ENCODE measurements at places on chromosomes 11 and 22. TPM values are rescaled to one million over a fixed set of nuclear protein-coding genes. Genes with fewer than 3 reads are reported as not detected.

DNA sequence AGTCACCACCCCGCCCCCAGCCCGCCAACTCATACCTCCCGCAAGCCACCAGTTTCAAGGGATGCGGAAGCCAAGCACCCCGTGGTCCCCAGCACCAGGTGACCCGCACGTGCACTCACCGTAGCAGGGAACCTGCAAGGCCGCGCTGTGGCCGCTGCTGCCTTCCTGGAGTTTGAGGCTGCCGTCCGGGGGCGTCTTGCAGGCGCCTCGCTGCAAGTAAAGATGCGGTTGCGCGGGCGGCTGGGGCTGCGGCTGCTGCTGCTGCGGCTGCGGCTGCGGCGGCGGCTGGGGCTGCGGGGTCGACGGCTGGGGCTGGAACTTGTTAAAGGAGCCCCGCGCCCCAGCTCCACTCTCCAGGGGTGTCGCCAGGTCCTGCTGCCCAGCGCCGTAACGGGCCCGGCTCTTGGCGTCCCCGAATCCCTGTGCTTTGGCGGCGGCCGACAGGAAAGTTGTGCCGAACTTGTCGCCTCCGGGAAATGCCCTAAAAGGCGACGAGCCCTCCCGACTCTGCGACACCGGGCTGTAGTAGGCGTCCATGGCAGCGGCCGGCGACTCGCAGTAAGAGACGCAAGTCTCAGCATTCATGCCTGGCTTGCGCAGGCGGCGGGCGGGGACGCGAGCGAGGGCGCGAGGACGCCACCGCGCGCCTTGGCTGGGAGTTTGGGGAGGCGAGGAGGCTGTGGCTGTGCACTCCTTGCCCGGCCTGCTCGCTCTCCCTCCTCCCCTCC is at the start of gene ALX4:
TSS of gene ALX4 (minus strand) at position 662 of the 728 bp plus-strand sequence. CDS start at position 585, 77 bp downstream.
- DNase-seq, result no peak

The TSPO gene
- 66.9 TPM for total RNA-seq

DNA sequence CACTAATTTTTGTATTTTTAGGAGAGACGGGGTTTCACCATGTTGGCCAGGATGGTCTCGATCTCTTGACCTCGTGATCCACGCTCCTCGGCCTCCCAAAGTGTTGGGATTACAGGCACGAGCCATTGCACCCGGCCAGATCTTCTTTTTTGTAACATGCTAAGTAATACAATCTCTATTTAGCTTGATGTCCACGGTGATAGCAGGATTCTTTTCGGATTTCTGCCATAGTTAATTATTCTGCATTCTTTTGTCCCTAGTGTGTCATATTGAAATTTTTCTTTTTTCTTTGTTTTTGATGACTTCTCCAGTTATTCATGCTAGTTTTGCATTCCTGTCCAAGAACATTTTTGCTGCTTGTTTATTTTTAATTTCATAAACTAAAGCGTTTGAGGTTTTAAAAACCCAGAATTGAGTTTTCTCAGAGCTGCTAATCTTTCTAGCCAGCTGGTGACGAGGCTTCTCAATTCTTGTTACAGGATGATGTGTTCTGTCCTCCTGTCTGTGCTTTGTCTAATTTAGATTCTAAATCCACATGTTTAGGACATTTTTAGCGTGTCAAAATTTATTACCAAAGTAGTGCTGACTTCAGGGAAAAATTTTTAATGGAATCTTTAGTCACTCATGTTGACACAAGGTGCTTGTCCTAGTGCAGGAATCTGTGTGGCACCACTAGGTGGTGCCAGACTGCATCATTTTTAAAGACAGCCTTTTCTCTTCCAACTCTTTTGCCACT is 21.8 kb downstream of the NF2 start:
- peak; percentile 48 for DNase-seq

The DDX25 gene
- total RNA-seq, result not detected

DNA sequence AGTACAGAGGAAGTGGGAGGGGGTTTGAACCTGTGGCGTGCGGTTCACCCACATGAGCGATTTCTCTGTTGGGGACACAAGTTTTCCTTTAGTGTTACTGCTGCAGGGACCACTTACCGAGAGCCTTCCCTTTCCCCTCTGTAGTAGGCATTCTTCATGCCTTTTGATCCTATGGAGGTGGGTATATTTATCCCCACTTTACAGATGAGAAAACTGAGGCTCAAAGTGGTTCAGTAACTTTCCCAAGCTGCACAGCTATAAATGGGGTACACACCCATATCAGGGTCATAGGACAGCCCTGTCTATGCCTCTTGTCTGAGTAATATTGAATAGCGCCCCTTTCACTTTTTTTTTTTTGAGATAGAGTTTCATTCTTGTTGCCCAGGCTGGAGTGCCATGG is 3.3 kb upstream of the PHF21B start:
- DNase-seq, result no peak

The CXCR5 gene
- 21.5 TPM for total RNA-seq

DNA sequence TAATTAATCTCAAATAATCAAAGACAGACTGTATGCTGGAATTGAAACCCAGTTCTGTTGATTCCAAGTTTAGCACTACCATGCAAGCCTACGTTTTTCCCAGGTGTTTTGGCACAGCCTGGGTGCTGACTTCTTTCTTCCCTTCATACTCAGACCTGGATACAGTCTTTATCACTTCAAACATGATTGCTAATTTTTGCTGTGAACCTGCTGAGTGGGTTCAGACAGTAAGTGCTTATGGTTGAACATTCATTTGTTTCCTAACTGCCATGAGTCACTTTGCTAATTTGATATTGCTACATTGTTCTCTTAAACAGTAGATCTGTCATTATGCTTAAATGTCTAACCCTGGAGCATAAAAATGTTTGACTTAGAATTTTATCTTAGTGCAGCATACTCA is 12.2 kb downstream of the PAAF1 start:
- no peak for DNase-seq

DNA sequence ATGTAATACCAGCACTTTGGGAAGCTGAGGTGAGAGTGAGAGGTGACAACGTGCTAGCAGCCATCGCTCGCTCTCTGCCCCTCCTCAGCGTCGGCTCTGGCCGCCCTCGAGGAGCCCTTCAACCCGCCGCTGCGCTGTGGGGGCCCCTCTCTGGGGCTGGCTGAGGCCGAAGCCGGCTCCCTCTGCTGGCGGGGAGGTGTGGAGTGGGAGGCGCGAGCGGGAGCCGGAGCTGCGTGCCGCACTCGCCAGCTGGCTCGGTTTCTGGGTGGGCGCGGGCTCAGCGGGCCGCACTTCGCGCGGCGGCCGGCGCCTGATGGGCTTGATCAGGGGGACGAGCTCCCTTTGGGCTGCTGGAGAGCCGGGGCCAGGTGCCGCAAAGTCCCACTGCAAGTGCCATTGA is 98.9 kb upstream of the UBASH3B start:
- DNase-seq, result peak; percentile 4

DNA sequence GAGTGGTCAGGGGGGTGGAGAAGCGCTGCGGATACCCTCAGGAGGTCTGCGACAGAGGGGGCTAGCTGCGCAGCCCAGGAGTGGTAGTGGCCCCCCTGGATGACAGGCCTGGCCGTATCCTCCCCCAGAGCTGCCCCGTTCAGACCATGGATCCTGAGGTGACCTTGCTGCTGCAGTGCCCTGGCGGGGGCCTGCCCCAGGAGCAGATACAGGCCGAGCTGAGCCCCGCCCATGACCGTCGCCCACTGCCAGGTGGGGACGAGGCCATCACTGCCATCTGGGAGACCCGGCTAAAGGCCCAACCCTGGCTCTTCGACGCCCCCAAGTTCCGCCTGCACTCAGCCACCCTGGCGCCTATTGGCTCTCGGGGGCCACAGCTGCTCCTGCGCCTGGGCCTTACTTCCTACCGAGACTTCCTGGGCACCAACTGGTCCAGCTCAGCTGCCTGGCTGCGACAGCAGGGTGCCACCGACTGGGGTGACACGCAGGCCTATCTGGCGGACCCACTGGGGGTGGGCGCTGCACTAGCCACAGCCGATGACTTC is 505 bp downstream of the NUDT22 start:
- DNase-seq, result peak; percentile 68

GRCh38 chr11:58773337-58773736 is 41.6 kb upstream of the GLYAT start:
- DNase-seq, result no peak

The UCP3 gene
- total RNA-seq, result 6.3 TPM

The PDE3B gene
- 219 TPM for total RNA-seq

- DNase-seq, result no peak
Measured at GRCh38 chr22:47054231-47055072, 292.0 kb downstream of the TBC1D22A start.

- DNase-seq, result no peak
Measured at GRCh38 chr11:30990625-30991296, 378.8 kb downstream of the DCDC1 start.

- no peak for DNase-seq
Measured at GRCh38 chr11:98143661-98144060, 877.1 kb upstream of the CNTN5 start.

DNA sequence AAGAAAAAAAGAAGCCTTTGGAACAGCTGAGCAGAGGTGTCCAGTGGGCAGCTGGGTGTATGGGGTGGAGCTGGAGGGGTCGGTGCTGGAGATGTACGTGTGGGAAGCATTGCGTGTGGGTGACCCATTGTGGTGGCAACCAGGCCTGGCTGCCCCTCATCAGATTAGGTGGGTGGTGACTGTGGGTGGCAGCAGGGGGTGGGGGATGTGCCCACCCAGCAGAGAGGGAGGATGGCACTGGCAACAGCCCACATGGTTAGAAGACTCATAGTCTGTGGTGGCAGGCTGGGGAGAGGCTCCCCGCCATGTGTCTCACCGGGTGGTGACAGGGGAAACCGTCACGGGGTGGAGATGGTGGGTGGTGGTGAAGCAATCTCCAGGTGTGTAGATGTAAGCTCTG is 27.6 kb downstream of the TP53I11 start:
- no peak for DNase-seq

The SMIM35 gene
- total RNA-seq, result 0.44 TPM

DNA sequence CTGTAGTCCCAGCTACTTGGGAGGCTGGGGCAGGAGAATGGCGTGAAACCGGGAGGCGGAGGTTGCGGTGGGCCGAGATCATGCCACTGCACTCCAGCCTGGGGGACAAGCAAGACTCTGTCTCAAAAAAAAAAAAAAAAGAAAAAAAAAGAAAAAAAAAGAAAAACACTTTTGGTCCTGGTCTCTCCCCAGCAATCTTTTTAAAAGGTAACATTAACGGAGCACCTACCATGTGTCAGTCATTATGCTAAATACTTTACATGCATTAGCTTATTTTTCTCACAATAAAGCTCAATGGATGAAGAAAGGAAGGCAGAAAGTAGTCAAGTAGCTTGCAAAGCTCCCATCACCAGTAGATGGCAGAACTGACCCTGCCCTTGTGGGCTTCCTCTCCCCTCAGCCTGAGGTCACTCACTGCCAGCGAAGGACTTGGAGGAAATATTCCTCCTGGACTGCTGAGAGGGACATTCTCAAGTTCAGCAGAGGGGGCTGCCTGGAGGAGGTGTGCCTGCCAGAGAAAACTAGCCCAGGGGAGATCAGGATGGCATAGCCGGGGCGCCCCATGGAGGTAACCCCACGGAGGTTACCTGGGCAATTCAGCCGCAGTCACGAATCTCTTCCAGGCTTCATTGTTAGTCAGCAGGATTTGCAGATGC is 15.5 kb downstream of the APOL3 start:
- DNase-seq, result peak; percentile 26

DNA sequence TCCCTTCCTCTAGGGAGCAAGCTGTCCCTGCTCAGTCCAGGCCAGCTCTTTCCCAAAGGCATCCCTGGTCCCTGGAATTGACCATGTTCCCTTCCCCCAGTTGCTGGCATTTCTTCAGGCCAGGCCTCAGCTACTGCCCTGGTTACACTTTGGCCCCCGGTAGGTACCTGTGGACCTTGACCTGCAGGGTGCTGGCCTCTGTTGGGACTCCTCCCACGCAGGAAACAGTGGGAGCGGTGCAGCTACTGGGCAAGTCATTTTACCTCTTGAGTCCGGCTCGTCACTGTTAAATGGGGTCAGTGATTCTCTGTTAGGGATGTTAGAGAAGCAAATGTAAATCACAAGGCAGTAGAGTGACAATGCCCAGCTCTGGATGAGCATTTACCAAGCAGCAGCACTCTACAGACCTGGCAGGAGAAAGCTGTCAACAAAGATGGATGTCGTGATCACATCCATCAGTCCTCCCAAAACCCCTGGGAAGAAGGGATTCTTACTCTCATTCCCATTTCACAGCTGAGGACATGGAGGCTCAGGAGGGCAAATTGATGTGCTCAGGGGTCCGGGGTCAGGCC is 16.9 kb downstream of the MYO7A start:
- DNase-seq, result no peak

GRCh38 chr22:19707347-19708290 is 6.7 kb upstream of the SEPTIN5 start:
- no peak for DNase-seq

- no peak for DNase-seq
Measured at GRCh38 chr11:95248666-95249467, 17.9 kb upstream of the SESN3 start.

GRCh38 chr22:36541831-36542411 is 13.0 kb upstream of the EIF3D start:
- no peak for DNase-seq

DNA sequence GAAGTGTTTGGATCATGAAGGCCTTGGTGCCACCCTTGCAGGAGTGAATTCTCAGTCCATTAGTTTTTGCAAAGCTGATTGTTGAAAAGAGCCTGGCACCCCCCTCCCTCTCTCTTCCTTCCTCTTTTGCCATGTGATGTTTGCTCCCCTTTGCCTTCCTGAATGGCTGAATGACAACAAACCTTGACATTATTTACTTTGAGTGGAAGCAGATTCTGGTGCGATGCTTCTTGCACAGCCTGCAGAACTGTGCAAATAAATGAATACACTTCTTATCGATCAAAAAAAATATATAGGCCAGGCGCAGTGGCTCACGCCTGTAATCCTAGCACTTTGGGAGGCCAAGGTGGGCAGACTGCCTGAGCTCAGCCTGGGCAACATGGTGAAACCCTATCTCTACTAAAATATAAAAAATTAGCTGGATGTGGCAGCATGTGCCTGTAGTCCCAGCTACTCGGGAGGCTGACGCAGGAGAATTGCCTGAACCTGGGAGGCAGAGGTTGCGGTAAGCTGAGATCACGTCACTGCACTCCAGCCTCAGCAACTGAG is 2.0 kb upstream of the NARS2 start:
- no peak for DNase-seq

The LARGE2 gene
- total RNA-seq, result 4.2 TPM

The ACER3 gene
- total RNA-seq, result 6.8 TPM

GRCh38 chr22:19654338-19654987 is 59.8 kb upstream of the SEPTIN5 start:
- DNase-seq, result no peak

The POU2AF2 gene
- not detected for total RNA-seq

DNA sequence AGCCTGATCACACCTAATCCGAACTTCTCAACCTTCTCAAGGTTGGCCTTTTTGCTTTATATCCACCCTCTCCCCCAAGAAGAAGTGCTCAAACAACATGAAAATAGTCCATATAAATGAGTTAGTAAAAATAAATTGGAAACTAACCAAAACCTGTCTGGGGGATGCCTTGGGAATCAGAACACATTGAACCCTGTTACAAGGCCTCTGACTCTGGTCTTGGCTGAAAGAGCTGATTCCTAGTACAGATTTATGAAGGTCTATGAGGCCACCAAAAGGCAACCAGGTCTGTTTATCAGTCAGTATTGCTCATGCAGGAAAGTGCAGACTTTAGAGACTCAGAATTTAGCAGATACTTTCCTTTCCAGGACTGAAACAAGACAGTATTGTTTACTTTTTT is 49.7 kb downstream of the NRXN2 start:
- DNase-seq, result no peak

- DNase-seq, result peak; percentile 18
Measured at GRCh38 chr11:17386331-17387084, 2.0 kb downstream of the KCNJ11 start.

Measured in CD4-positive, alpha-beta memory T cell (primary cell).